ENCODE measurements at places on chromosomes 5 and 9.

- no peak for DNase-seq
Observed at GRCh38 chr9:68530618-68531017, 10.1 kb downstream of the TMEM252 start.

DNA sequence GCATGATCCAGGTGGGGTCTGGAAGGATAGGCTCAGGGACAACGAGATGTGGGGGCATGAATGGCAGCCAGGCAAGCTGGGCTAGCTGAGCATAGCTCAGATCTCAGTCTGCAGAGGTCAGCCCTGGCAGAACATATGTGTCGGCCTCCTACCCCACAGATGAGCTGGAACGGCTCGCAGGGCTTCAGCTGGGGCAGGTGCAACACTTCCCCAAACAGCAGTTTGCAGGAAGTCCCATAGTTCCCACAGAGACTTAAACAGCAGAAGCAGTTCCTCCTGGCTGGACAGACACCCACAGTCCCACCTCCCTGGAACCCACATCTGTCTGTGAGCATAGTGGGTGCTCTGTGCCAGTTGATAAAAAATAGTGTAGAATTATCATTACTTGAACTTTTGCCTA lies 404.6 kb downstream of the GADD45G start:
- no peak for DNase-seq

DNA sequence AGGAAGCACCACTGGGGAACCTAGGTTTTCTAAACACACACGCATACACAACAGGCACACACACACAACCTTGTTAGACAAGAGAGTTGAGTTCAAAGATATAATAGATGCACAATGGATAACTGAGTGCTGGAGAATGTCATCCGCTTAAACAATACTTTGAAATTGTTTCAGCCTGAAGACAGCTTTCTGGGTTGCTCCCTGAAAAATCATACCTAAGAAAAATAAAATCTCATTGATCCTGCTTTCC lies 126.1 kb downstream of the TMEM161B start:
- DNase-seq: no peak

- DNase-seq: no peak
Observed at GRCh38 chr9:113600871-113601614, 137.5 kb downstream of the RGS3 start.

- no peak for DNase-seq
Observed at GRCh38 chr5:91129748-91130147, 253.4 kb downstream of the ARRDC3 start.

- no peak for DNase-seq
Observed at GRCh38 chr9:131459056-131459455, 43.7 kb upstream of the POMT1 start.

DNA sequence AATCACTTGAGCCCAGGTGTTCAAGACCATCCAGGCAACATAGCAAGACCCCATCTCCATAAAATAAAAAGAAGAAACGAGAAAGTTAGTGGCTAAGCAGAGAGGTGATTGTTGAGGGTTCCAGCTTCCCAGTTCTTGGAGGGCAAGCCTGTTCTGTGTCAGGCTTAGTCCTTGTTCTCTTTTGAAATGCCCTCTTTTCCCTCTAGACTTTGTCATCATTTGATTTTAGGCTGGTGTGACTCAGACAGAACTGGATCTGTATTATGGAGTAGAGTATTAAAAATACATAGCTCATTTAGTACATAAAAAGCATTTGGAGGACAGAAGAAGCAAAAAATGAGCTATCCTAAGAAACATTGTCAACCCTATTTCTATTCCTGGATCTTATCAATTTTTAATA lies 159.4 kb downstream of the CD180 start:
- DNase-seq: no peak
